Smooth muscle cell of the pulmonary artery (primary cell): ENCODE measurements at places on chromosomes 16 and 17. TPM values are rescaled to one million over a fixed set of nuclear protein-coding genes. Genes with fewer than 3 reads are reported as not detected.

The PYCARD gene
- 19.2 and 19.9 TPM in 2 replicates for total RNA-seq

The C17orf67 gene
- 0.69 and 0.91 TPM in 2 replicates for total RNA-seq

The PYY gene
- total RNA-seq = not detected in 2 replicates

The OTOA gene
- total RNA-seq = under 0.01 and 0.07 TPM in 2 replicates

The KRT32 gene
- total RNA-seq = 0.30 TPM in 1 of 2 replicates, not detected in the other

The PIK3R6 gene
- not detected in 2 replicates for total RNA-seq

The IL34 gene
- 8.1 and 27.3 TPM in 2 replicates for total RNA-seq

The PSME3IP1 gene
- 44.5 and 45.9 TPM in 2 replicates for total RNA-seq

The SKAP1 gene
- total RNA-seq = not detected in 2 replicates

The HNF1B gene
- total RNA-seq = not detected in 2 replicates

The KRT25 gene
- total RNA-seq = not detected in 2 replicates

The ASPSCR1 gene
- 19.7 and 31.8 TPM in 2 replicates for total RNA-seq

The UMOD gene
- total RNA-seq = not detected in 2 replicates

The KRT20 gene
- total RNA-seq = not detected in 2 replicates

The SLC5A11 gene
- not detected in 2 replicates for total RNA-seq

The CES5A gene
- not detected in 2 replicates for total RNA-seq

The CLEC3A gene
- not detected in 2 replicates for total RNA-seq

The TSPAN10 gene
- 3.6 TPM in 2 replicates for total RNA-seq

The CIITA gene
- total RNA-seq = 0.10 and 1.1 TPM in 2 replicates

The ZP2 gene
- total RNA-seq = not detected in 2 replicates

The MON1B gene
- 9.3 and 9.4 TPM in 2 replicates for total RNA-seq

The SEPTIN12 gene
- total RNA-seq = not detected in 2 replicates

The MT4 gene
- total RNA-seq = not detected in 2 replicates

The NRN1L gene
- not detected in 2 replicates for total RNA-seq

The KCNH6 gene
- total RNA-seq = not detected in 2 replicates

The SOX9 gene
- total RNA-seq = 7.9 and 9.2 TPM in 2 replicates

The SLC2A4 gene
- total RNA-seq = 0.10 and 0.13 TPM in 2 replicates

The CCL16 gene
- total RNA-seq = not detected in 2 replicates

The TBC1D3C gene
- 0.39 TPM in 1 of 2 replicates, not detected in the other for total RNA-seq

The NHERF1 gene
- 13.0 and 14.5 TPM in 2 replicates for total RNA-seq

The OTOP2 gene
- not detected in 2 replicates for total RNA-seq

The PABPN1L gene
- total RNA-seq = not detected in 2 replicates

The ATMIN gene
- total RNA-seq = 50.5 and 53.3 TPM in 2 replicates

The MYH3 gene
- 0.91 and 1.3 TPM in 2 replicates for total RNA-seq

The LLGL2 gene
- total RNA-seq = 0.26 and 0.46 TPM in 2 replicates

The PPL gene
- total RNA-seq = 7.7 and 29.5 TPM in 2 replicates

The MYOCD gene
- 1.4 and 3.0 TPM in 2 replicates for total RNA-seq

The QPRT gene
- total RNA-seq = 5.2 and 13.9 TPM in 2 replicates

The MFAP4 gene
- 39.1 and 59.7 TPM in 2 replicates for total RNA-seq

The CRISPLD2 gene
- total RNA-seq = 1.2 and 38.1 TPM in 2 replicates

The C16orf96 gene
- 0.07 TPM in 1 of 2 replicates, not detected in the other for total RNA-seq

The SMARCE1 gene
- total RNA-seq = 46.6 and 56.6 TPM in 2 replicates
